ENCODE measurements at places on chromosomes 6 and 20.

GRCh38 chr6:14451594-14452374 lies 334.2 kb downstream of the CD83 start:
- no peak for DNase-seq

GRCh38 chr20:57322476-57322875 lies 7.1 kb upstream of the SPO11 start:
- DNase-seq = no peak

DNA sequence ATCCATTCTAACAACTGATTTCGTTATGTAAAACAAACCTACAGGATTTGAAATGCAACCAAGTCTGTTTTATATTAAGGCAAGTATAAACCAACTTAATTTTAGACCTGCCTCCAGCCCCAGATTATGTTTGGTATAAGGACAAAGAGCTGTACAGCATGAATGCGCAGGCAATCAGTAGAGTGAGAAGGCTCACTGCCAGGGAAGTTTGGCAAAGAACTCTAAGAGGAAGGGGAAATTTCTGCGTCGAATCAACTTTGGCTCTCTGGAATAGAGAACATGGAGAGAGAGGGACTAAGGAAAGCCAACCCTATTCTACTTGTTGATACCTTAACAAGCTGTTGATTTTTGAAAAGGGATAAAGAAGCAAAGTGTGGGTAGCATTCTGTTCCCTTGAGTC lies 96.9 kb upstream of the FOXO3 start:
- no peak for DNase-seq

- no peak for DNase-seq
These were observed 104.8 kb downstream of the FLRT3 start for GRCh38 chr20:14232650-14233049.

DNA sequence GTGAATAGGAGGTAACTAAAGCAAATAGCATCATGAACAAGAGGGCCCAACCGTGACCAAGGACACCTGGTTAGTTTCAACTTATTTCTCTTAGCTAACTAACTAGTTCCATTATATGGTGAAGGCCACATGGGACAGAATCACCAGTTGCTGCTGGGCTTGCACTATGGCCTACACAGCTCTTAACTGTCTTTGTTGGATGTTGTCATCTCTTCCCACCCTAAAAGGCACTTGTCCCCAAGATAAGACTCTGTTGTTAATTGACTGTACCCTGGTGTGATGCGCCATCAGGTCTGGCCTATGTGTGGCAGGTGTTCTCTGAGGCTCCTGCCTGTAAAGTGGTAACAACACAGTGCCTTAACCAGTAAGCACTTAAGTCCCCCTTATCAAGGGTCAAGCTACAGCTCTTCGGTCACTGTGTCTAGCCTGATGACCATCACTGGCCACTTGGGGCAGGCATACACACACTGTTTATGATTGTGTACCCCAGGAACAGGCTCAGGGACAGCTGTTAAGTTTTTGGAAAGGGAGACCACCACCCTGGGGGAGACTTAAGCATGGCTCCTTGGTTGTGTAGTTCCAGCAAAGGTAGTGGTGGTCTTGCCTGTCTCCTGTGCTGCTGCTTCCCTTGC lies 51.2 kb downstream of the CHD6 start:
- no peak for DNase-seq

DNA sequence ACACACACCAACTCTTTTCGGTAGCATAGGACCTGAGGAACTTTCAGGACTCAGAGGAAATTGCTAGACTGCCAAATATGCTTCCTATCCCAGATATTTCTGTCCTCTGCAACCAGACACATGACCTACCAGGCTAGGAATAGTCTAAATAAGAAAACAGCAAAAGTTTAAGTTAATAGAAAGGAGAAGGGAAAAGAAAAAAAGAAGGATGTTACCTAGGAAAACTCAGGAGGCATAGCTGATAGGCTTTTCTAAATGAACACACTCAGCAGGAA lies 74.6 kb downstream of the MAP3K5 start:
- no peak for DNase-seq
